GM20000 (cell line): ENCODE measurements at places on chromosomes 3 and 15.

- no peak for DNase-seq
Measured at GRCh38 chr3:134630506-134630905, 20.3 kb downstream of the KY start.

DNA sequence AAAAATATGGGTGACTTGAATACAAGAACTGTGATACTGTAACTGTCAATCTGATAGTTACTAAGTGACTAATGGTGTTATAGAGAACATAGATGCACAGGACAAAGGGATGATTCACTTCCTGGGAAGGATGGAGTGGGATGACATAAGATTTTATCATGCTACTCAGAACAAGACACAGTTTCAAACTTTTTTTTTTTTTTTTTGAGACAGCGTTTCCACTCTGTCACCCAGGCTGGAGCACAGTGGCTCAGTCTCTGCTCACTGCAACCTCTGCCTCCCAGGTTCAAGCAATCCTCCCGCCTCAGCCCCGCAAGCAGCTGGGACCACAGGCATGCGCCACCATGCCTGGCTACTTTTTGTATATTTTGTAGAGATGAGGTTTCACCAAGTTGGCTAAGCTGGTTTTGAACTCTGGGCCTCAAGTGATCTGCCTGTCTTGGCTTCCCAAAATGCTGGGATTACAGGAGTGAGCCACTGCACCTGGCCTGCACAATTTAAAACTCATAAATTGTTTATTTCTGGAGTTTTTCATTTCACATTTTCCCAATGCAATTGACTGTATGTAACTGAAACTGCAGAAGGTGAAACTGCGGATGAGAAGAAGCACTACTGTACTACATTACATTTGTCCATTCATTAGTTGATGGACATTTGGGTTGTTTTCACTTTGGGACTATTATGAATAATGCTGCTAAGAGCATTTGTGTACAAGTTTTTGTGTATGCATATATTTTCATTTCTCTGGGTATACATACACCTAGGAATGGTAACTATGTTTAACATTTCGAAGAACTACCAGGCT, 40.6 kb downstream of the ADIPOQ start:
- no peak for DNase-seq

DNA sequence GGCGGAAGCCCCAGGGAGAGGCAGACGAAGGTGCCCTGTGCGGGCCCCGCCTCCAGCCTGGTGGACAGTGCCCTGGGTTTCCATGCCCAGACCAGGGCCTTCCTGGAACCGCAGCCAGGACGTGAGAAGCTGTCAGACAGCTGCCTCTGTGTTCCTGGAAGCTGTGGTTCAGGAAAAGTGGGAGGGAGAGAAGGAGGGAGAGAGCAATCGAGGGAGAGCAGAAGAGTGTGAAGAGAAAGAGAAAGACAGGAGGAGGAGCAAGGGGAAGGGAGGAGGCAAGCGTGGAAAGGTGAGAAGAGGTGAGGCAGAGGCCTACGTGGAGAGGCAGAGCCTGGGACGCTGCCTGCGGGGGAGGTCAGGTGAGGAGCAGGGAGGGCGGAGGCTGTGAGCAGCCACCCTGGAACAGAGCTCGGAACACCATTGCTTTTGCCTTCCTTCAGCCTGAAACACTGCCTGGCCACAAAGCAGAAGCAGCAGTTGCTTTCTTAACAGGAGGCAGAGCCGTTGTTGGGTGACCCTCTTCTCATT, 18.6 kb downstream of the ZDHHC19 start:
- DNase-seq = no peak

- peak; percentile 84 for DNase-seq
Measured at GRCh38 chr15:70892002-70892911, at the start of the genes LRRC49 and THAP10. Gene LRRC49, plus strand, starts transcription at chr15:70892826. Its CDS starts 69 bp downstream, at chr15:70892895. Gene THAP10, minus strand, starts transcription at chr15:70892433. Its CDS starts 161 bp downstream, at chr15:70892272.

DNA sequence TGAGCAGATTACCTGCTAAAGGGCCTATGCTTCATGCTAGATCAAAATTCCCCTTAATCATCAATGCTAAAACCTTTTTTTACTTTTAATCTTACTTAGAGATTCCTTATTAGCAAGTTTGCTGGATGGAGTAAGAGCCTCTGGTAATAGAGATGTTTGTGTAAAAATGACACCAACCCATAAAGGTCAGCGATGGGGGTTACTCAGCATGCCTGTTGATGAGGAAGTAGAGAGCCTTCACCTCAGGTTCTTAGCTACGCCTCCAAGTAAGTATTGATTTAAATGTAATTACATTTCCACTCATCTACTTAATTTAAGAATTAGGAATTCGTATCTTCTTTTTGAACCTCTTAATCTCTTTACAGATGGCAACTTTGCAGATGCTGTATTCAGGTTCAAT, 38.8 kb downstream of the DNAJC13 start:
- no peak for DNase-seq

GRCh38 chr3:61768284-61769037, 207.1 kb downstream of the PTPRG start:
- DNase-seq = no peak
